Effector memory CD4-positive, alpha-beta T cell (primary cell): ENCODE measurements at places on chromosomes 13 and 19.

DNA sequence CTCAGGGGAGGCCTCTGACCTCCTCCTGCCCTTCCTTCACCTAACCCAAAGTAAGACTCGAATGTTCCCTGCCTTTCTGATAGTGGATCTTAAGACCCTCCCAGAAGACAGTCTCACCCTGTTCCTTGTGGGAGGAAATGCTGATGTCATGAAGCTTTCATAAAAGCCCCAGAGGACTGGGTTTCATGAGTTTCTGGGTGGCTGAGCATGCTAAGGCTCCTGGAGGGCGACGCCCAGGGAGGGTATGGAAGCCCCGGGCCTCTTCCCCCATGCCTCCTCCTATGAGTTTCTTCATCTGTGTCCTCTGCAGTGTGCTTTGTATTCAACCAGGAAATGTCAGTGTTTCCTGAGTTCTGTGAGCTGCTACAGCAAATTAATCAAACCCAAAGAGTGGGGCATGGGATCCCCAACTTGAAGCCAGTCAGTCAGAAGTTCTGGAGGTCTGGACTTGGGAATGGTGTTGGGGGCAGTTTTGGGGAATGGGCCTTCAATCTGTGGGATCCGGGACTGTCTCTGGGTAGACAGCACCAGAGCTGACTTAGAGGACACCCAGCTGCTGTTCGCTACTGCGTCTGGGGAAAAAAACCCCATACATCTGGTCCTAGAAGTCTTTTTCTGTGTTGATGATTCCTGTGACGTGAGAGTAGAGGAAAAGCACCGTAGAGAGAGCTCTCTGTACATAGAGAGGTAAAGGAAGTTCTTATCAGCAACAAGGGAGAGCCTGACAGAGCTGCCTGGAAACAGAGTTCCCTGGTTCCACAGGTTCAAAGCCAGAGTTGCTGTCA lies 2.0 kb upstream of the LILRB2 start:
- no peak for DNase-seq

DNA sequence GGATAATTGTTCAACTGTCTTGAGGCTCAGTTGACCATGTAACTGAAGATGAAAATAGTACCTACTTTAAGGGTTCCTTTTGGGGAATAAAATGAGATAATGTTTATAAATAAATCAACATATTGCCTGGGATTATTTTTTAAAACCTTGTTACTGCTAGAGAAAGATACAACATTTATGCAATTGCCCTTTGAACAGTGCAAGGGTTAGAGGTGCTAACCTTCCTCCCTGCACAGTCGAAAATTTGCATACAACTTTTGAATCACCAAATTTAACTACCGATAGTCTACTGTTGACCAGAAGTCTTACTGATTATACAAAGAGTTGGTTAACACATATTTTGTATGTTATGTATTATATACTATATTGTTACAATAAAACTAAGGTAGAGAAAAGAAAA lies 750.0 kb downstream of the EFNB2 start:
- no peak for DNase-seq

DNA sequence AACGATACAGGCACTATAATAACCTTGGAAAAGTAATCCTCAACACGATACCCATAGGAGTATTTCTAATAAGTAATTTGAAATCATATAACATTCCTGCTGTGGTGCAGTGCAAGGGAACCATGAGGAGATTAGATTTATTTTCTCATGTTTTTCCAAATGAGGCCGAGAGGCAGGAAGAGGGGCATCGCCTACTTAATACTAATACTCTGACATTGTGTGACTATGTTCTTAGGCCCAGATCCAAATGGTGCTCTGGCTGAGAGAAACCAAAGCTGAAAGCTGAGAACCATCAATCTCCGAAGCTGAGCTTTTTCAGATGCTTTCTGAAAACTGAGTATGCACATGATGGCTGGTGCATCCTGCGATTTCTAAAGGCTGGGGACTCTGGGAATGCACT lies 248.0 kb upstream of the MAB21L1 start:
- no peak for DNase-seq

DNA sequence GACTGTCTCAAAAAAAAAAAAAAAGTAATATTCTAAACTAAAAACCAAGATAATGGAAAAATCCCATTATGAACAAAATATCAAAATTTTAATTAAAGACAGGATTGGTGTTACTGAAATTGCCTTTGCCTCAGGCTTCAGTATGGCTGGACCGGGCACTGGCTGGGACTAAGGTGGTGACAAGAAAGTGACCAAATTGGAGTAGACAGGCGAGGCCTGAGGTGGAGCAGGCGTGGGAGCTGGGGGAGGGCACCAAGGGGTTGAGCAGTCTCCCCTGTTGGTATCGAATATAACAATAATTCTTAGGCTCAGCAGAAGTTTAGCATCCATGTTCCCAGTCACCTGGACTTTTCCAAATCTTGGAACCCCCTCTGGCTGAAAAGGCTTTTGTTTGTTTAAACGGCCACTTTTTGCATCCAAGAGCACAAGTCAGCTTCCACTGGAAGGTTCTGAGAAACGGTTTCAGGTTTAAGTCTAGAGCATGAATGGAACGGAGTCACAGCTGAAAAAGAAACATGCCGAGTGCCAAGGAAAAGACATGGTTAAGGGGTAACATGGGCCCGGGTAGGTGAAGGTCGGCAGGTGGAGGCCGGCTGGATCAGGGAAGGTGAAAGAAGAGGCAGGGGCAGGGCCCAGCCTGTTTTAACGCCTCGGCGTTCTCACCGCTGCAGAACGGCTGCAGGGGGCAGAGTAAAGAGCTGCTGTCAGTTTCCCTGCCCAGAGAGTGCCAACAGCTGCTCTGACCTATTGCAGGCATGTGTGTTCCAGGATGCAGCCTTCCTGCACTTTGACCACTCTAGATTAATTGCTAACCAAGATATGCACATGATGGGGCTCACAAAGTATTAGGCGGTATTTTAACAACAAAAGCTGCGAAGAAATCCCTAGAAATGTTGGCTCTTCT lies 104.4 kb downstream of the TM9SF2 start:
- peak; percentile 19 for DNase-seq

- DNase-seq: no peak
Observed at GRCh38 chr19:53521373-53522202, 16.4 kb upstream of the ZNF331 start.

- DNase-seq: no peak
Observed at GRCh38 chr19:30136611-30137195, 194.7 kb downstream of the URI1 start.

DNA sequence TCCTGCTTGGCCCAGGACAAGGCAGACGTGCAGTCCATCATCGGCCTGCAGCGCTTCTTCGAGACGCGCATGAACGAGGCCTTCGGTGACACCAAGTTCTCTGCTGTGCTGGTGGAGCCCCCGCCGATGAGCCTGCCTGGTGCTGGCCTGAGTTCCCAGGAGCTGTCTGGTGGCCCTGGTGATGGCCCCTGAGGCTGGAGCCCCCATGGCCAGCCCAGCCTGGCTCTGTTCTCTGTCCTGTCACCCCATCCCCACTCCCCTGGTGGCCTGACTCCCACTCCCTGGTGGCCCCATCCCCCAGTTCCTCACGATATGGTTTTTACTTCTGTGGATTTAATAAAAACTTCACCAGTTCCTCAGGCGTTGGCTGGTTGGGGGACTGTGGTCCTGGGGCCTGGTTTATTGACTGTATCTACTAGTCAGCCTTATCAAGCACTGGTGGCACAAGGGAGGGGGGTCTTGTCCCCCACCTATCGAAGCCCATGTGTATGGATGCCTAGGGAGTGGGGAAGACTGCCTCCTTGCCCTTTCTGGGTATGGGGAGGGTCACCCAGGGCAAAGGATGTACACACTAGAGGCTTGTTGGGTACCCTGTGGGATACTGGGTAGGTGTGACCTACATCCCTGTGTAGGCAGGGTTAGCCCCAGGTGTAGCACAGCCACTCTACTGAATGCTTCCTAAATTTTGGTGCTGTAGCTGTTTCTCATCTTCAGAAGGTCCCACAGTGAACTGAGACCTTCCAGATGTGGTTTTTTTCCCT lies 4.4 kb downstream of the CHMP2A start:
- no peak for DNase-seq

GRCh38 chr13:104321756-104322155 lies 1255.5 kb upstream of the SLC10A2 start:
- DNase-seq: no peak

DNA sequence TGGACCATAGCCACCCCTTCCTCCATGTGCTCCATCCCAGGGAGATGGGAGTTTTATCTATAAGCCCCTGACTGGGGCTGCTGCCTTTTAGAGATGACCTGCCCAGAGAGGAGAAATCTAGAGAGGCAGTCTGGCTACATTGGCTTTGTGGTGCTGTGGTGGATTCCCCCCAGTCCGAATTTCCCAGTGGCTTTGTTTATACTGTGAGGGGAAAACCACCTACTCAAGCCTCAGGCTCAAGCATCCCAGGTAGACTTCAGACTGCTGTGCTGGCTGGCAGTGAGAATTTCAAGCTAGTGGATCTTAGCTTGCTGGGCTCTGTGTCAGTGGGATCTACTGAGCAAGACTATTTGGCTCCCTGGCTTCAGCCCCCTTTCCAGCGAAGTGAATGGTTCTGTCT lies 1195.7 kb upstream of the PCDH20 start:
- DNase-seq: no peak

- no peak for DNase-seq
Observed at GRCh38 chr13:101291646-101292515, 124.4 kb downstream of the NALCN start.

DNA sequence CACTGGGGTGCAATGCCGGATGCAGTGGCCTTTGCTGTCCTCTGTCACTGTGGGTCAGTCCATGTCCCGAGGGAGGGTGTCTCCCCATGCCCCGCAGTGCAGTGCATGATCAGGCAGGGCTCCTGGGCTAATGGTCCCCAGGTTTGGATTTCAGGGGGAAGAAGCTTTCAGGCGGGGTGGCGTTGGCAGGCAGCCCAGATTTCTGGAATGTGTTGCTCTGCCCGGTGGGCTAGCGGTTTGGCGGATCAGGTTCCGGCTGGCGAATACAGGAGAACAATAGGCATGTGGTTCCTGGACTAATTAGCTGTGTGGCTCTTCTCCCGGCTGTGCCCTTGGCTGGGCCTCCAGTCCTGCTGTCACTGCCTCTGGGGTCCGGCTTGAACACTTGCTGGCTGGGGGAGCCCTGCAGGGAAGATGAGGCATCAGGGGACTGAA lies 141.3 kb downstream of the FGF9 start:
- no peak for DNase-seq

GRCh38 chr13:95813139-95813538 lies 136.2 kb downstream of the DNAJC3 start:
- no peak for DNase-seq

DNA sequence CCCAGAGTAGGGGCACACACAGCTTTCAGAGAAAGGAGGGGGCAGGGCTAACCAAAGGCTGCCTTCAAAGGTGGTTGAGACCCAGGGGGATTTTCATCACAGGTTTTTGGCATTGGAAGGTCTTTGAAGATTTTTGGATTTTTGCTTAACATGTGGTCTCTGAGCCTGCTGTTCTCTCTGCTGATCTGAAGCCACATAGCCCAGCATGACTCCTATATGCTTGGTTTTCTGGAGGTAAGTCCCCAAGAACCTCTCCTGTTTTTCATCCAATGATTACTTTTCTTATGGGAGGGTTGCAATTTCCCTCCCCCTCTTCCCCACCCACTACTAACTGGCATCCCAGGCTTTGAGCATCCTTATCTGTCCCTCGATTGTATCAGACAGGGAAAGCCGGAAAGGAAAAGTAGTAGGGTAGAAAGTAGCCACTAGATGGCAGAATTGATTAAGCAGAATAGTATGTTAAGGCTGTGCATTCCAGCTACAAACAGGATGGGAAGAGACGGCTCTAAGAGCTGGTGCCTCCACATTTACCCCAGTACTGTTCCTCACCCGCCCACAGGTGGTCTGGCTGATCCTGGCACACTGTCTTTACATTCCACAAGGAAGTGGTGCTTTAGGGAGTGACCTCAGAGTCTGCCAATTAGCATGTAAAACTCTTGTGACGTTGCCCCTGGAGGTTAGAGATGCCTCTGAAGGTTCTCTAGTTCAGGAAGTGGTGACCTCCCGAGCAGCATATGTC lies 218.9 kb upstream of the EDNRB start:
- DNase-seq: no peak

- DNase-seq: no peak
Observed at GRCh38 chr13:94706843-94707399, 5.4 kb downstream of the SOX21 start.

DNA sequence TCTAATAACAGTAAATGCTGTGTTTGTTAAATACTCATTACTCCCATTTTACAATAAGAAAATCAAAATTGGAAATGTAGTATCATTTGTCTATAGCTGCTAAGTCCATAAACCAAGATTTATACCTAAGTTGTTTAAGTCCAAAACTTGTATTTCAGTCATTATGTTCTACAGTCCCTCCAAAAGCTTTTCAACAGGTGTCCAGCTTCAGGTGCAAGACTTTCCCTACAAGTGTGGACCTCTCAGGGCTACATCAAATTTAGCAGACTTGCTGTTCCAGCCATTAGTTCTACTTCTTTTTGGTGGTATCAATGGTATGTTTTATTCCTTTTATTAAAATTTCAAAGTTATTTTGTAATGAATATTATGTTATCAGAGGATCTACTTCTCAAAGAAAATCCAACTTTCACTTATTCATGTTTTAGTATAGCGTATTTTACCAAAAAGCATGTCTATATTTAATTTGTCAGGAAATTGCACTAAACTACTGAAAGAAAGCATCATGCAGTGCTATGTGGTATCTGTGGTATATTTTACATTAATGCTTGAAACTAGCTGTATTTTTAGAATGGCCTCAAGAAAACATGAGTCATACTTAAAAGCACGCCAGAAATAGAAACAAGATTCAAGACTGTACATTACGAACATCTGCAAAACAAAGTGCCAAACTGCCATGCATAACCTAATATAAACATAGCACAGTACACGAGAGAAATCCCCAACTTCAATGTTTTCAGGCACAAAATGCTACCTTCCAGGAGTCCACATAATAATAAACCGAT lies 44.5 kb downstream of the VWA8 start:
- no peak for DNase-seq

DNA sequence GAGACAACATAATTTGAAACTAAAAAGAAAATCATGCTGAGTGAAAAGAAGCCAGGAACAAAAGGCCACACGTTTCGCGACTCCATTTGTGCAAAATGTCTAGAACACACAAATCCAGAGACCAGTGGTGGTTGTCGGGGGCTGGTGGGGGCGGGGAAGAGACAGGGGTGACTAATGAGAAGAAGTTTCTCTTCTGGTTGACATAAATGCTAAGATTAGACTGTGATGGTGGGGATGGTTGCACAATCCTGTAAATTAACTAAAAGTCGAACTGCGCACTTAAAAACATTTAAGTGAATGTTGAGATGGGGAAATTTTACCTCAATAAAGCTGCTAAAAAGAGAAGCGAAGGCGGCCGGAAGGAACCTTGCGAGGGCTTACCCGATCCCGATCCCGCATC lies 7.1 kb downstream of the AKAP8 start:
- DNase-seq: no peak

DNA sequence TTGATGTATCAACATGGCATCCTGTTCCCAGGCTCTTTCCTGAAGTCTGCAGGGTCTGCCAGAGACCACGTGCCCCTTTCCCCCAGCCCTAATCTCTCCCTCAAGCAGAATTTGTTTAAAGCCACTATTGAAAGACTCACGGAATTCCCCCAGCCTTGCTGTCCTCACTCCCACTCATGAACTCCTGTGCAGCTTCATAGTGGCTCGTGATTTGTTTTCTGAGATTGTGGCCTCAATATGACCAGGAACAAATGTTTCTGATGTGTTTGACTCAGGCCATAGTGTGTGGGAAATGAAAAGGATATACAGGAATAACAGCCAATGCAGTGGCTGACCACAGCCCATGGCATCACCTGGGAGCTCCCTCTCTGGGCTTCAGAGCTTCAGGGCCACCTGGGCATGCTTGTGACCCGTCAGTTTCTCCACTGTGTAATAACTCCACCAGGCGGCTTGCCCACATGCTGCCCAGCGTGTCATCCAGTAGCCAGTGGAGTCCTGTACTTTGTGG lies 8.1 kb upstream of the SERPINE3 start:
- DNase-seq: no peak

GRCh38 chr19:54729416-54730188 lies 5.4 kb downstream of the KIR3DL3 start:
- DNase-seq: no peak
